ENCODE measurements at places on chromosomes 7 and 10.

DNA sequence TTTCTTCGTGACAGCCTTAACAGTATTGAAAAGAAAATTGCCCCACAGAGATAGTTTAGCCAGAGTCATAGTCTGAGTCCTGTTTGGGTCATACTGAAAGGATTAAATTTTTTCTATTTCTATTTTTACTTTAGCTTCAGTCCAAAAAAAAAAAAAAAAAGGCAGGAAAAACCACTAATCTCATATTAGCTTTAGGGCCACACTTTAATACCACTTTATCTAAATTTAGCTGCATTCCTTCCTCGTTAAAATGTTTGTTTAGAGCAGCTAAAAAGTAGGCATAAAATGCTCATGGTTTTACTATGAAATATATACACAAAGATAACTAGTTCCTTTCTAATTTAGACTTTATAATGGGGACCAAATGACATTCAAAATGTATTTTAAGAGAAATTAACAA, 216.5 kb upstream of the TMEM196 start:
- no peak for DNase-seq

DNA sequence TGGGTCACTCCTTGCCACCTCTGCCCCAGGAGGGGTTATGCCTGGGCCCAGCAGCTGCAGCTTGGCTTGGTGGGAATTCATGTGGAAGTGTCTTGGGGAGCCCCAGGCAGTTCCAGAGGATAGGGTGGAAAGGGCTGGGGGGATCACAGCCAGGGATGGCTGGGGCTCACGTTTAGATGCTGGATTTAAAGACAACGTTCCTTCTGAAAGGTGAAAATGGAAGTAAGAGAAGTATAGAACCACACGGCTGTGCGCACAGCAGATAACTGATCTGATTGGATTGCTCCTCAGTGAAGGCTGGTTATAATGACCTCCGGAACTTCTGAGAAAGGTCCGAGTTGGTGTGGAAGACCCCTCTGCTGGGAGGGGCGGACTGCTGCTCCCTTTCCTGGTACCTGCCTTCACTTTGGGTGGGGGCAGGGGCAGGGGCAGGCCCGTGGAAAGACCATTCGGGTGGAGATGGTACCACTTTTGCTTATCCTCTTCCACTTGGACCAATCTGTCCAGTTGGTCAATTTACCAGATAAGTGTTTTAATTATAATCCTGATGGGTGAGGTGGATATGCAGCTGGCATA, 7.9 kb upstream of the MYL7 start:
- DNase-seq = no peak

DNA sequence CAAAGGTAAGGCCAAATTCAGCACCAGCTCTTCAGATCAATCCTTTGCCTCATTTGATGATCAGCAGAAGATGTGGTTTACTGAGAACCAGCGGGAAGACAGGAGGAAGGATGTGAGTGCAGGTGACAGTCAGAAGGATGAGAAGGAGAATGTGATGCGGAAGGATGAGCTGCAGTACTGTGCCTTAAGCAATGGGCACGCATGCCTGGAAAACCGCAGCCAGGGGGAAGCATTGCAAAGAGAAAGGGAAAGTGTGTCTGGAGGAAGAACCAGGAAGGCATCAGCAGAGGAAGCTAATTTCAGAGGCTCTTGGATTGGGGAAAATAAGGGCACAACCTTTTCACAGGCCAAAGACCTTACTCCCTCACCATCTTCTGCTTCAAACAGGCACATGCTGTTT, 25.7 kb downstream of the C10orf71 start:
- no peak for DNase-seq

GRCh38 chr10:84200537-84201243, 6.4 kb downstream of the CDHR1 start:
- DNase-seq = no peak

DNA sequence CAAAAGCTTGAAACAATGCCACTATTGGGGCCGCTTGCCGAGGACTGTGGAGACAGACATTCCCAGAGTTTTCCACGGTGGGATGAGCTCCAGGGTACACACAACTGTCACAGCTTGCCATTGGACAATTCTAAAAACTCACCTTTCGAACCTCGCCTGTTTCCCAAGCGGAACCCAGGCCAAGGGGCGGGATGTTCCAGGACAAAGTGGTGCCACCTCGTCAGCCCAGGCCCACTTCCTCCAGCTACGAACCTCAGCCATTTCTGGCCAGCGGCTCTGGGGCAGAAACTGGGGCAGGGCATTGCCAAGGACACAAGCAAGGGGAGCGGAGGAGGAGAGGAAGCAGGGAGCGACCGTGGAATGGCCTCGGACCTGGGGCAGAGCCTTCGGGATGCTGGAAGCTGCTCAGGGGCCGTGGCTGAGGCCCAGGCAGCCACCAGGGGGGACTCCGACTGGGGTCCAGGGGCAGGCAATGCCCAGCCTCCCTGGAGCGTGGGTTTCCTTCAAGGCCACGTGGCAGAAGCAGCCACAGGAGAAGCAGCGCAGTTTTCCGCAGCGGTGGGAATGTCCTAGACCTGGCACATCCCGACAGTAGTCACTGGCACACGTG, 44.7 kb upstream of the INSIG1 start:
- no peak for DNase-seq

DNA sequence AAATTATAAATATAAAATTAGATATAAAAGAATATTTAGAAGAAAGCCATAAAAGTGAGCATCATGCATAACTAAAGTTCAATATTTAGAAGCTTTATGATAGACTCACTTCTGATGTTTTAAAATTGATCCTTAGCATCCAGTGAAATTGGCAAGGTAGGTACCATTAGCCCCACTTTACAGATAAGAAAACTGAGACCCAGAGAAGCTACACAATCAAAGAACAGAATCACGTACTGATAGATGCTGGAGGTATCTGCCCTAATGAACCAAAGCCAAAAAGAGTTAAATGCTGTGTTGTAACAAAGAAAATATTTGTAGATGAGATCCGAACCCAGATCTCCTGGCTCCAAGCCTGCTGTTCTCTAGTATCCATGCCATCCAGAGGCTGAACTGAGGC, 42.6 kb upstream of the RAPGEF5 start:
- DNase-seq = no peak

- DNase-seq = no peak
Observed at GRCh38 chr7:1238931-1239802, 6.5 kb downstream of the UNCX start.

- no peak for DNase-seq
Observed at GRCh38 chr10:43110338-43111071, 27.7 kb upstream of the CSGALNACT2 start.

DNA sequence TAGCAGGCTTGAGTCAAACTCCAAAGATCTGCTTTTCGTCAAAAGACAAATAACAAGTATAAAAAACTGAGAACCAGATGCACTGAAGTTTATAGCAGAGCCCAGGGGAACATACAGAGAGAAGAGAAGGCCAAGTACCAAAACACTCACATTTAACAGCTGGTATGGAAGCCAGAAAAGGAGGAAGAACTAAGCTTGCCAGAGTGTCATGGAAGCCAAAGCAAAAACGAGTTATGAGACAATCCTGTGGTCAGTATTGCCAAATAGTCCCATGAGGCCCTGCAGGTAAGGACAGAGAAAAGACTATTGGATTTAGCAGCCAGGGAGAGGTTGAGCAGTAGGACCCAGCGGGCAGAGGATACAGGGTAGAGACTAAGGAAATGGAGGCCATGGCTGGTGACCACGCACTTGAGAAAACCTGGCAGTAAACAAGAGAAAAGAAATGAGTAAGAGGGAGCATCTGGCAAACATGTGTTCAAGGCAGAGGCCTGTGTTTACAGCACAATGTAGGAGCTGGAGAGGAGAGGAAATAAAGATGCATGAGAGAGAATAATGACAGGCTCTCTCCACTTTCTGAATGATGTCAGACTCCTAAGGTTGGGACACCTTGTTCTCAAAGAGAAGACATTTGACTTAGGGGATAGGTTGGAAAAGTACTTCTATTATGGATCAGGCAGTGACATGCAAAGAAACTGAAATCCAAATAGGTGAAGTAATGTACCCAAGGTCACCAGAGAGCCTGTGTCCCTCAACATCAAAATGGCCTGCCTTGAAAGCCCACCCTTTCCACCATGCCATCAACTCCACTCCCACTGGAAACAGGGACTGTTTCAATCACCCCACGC, 9.1 kb downstream of the CREB3L2 start:
- no peak for DNase-seq

DNA sequence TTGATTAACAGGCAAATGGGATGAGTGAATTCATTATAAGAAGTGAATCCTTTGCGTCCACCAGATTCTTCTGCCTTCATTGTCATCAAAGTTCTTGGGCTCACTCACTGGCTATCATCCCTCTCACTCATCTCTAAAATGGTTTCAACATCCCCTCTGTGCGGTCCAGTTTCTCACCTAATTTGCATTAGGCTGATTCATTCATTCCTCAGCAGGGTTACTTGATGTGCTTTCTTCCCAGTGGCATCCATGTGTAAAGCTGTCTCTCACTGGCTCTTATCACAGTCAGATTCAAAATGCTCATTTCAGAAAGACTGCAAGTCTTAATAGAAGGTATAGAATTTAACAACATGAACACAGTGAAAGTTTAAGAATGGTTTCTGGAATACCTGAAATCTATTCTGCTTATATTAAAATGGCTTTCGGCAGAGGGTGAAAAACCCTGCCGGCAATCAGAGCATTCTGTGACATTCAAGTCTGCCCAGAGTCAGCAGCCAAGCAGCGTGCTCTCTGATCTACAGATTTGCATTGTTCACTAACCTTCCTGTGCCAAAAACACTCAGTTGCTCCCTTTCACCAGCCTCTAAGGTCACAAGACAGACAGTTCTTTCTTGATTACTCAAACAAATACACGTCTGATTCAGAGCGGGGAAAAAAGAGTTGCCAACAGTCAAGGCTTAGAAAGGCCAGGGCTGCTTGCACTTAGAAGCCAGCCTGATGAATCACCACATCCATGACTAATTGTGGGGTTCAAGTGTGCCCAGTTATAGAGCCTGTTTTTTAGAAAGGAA, 106.7 kb downstream of the TES start:
- DNase-seq = peak; percentile 81

GRCh38 chr10:88315755-88316154, 267.4 kb downstream of the RNLS start:
- no peak for DNase-seq

DNA sequence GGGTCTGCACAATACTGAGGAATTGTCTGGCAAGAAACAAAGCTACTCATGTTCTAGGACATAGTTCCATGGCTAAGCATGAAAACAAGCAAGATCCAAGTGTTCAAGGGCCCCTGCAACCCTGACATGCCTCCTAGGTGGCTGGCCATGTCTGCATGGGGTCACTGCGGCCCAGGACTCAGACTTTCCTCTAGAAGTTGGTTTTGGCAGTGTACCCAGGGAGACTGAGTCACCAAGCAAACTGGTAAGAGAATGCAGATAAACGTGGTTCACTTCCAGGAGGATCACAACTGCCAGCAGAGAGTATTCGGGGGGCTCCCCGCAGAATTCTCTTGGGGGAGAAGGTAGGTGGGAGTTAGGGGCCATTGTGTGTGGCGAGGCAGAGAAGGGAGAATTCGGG, 7.4 kb upstream of the PFKFB3 start:
- DNase-seq = no peak

GRCh38 chr10:110355922-110356627, 51.4 kb upstream of the SMNDC1 start:
- DNase-seq = no peak

- DNase-seq = no peak
Observed at GRCh38 chr7:150787321-150788281, 12.6 kb downstream of the TMEM176B start.

- DNase-seq = no peak
Observed at GRCh38 chr7:151058781-151059366, 515 bp upstream of the SLC4A2 start.

DNA sequence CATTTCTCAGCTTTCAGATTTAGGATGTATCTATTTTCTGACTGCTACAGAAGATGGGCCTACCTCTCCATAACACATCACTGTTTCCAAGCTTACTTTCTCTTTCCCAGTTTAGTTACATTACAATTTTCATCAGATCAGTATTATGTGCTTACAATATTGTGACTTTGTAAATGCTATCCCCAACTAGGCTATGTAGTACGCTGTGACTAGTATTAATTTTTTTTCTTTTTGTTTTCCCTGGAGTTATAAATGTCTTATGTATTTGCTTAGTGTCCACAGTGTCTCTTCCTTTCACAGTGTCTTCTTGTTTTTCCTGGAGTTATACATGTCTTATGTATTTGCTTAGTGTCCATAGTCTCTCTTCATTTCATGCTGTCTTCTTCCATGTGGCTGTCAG, 188.9 kb downstream of the PTPRN2 start:
- no peak for DNase-seq

- no peak for DNase-seq
Observed at GRCh38 chr10:73581918-73582317, 9.2 kb downstream of the USP54 start.

Data from brain pericyte (primary cell).